ENCODE measurements at places on chromosomes 2 and 18.

DNA sequence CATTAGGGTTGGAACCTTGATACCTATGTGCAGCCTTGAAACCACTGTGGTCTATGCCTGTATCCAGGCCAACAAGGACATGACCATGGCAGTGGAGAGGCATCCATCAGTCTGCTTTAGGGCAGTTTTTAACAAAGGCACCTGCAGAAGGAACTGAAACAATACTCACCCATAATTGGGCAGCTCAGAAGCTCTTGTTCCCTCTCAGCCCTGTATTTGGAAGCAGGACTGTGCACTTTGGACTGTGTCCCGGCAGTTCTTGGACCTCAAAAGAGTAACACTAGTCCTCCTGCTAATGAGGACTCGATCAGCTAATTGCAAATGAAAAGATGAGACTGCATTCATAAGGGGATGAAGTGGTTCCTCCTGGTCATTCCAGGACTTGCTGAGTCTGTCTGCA, 500.2 kb upstream of the TNP1 start:
- no peak for DNase-seq

GRCh38 chr2:862731-863466, 87.8 kb upstream of the SNTG2 start:
- no peak for DNase-seq

- no peak for DNase-seq
Observed at GRCh38 chr2:1360144-1360543, 53.1 kb upstream of the TPO start.

DNA sequence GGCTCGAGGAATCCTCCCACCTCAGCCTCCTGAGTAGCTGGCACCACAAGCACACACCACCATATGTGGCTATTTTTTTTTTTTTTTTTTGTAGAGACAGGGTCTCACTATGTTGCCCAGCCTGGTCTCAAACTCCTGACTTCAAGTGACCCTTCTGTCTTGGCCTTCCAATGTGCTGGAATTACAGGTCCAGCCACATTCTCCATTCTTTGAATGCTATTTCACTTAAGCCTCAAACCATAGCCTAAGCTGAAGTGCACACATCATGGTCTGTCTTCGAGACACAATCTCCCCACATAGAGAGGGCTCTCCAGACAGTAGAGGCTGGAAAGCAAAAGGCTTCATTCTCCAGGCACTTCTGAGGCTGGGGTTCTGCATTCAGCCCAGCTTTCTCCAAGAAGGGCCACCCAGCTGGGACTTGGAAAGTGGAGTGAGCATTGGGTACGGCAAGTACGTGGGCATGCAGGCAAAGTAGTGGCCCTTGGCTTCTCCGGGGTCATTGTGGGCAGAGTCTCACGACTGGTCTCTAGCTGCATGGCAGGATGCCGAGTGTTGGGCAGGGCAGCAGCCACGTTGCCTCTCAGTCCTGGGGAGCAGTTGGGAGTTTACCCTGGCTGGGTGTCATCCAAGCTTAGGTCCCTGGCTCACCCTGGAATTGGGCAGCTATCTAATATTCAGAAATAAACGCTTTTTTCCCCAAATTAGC, 78.2 kb upstream of the SMAD7 start:
- DNase-seq = no peak

DNA sequence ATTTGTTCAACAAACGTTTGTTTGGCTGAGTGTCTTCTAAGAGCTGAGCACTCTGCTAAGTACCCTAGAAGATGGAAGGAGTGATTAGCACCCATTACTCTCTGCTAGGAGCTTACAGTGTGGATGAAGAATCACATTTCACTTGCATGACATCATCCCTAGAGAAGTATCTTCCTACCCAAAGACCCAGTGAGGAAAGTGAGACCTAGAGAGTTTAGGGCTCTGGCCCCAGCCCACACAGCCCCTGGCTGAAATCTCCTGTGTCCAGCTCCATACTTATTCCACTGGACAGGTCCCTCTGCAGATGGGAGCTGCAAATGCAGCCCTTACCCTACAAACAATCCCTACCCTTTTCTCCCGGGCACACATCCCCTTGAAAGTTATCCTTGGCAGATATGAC, 26.8 kb upstream of the EPAS1 start:
- no peak for DNase-seq

- DNase-seq = no peak
Observed at GRCh38 chr2:240210198-240210965, 69.9 kb upstream of the OTOS start.

GRCh38 chr2:175005733-175006264, 618 bp upstream of the CHN1 start:
- no peak for DNase-seq

DNA sequence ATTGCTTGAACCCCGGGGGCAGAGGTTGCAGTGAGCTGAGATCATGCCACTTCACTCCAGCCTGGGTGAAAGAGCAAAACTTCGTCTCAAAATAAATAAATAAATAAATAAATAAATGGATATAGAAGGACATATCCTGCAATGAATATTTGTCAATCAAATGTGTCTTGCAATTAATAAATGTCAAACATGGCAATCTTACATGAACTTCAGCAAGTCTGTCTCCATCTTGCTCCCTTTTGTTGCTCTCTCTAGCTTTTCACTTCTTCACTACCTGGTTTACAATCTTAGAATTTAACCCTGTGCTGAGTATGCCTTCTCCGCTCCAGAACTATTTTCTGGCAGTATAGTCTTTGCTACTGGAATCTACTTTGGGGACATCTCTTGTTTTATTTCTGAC, 3.3 kb upstream of the YES1 start:
- DNase-seq = no peak

DNA sequence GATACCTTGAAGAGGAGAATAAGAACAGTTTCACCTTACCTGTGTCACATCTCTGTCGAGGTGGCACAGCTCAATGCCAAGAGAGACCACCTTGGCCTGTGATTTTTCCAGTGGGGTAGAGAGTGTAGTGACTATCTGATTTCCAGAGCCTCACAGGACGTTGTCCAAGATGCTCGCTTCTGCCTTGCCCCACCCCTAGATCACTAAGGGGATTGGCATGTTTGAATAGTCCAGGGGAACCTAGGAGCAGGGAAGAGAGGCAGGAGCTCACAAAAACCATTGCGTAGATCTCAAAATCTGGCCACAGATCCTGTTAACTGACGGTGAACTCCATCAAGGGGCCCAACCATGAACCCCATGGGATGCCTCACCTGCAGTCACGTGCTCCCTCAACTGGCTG, 24.2 kb downstream of the TMEM178A start:
- DNase-seq = no peak

GRCh38 chr2:129400826-129401225, 578.6 kb upstream of the RAB6C start:
- no peak for DNase-seq

- no peak for DNase-seq
Observed at GRCh38 chr2:2873450-2873811, 504.2 kb downstream of the EIPR1 start.

DNA sequence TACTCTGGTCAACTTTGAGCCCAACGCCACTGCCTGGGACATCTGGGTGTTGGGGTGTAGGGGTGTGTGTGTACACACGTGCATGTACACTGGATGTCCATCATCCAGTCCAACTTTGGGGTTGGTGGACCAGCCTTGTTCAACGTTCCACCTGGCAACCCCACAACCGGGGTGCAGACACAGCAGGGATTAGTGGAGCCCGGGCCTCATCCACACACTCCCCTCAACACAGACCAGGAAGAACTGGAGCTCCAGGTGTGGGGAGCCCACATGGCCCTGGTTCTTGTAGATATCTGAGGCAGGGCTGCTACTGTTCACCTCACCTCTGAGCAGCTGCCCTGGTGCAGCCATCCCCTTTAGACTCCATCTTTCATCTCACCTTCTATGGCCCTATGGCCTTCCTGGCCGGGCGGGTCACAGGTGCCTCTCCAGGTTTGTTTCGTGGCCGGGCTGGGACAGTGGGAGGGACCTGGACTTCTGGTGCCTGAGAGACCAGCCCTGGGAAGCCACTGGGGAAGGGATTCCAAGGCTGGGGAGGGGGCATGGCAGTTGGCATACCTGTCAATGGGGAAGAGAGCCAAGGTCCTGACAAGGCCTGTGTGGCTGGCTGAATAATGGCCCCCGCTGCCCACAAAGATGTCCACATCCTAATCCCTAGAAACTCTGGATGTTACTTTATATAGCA, 7.5 kb downstream of the NEU2 start:
- DNase-seq = no peak

GRCh38 chr2:25274868-25275574, 66.7 kb downstream of the DNMT3A start:
- peak; percentile 44 for DNase-seq

DNA sequence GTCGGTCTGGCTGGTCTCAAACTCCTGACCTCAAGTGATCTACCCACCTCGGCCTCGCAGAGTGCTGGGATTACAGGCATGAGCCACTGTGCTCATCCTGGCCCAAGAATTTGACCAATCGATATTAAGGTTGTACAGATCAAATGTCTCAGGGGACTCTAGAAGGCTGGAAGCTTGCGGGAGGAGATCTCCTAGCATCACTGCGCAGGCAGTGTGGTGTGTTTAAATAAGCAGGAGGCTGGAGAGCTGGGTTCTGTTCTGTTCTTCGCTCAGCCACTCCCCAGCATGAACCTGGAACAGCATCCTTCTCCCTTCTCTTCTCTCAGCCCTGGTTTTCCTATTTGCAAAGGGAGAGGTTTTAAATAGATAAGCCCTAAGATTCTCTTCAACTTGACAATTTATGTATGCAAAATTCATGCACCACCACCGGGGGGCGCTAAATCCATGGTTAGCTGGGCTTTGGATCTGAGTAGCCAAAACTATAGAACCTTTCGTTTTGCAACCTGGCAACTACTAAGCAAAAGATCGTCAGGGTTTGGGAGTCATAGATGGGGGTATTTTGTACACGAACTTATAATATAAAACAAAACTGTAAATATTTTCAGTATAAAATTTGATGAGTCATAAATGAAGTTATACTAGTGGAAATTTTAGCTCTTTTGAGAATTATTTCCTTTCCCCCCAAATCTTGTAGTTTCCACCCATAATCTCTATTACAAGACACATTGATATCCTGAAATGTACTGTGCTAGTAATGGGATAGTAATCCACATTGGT, 60.6 kb downstream of the SLC16A14 start:
- peak; percentile 78 for DNase-seq

- DNase-seq = no peak
Observed at GRCh38 chr2:138823666-138824065, 43.5 kb upstream of the NXPH2 start.

Measured in CD4-positive, alpha-beta T cell (primary cell).